ENCODE measurements at places on chromosomes 16 and 17. TPM values are rescaled to one million over a fixed set of nuclear protein-coding genes. Genes with fewer than 3 reads are reported as not detected.
A peak's percentile ranks its signal among the peaks of the same experiment; 100 is the strongest.

Gene CDRT4
- total RNA-seq, result 2.9 TPM

DNA sequence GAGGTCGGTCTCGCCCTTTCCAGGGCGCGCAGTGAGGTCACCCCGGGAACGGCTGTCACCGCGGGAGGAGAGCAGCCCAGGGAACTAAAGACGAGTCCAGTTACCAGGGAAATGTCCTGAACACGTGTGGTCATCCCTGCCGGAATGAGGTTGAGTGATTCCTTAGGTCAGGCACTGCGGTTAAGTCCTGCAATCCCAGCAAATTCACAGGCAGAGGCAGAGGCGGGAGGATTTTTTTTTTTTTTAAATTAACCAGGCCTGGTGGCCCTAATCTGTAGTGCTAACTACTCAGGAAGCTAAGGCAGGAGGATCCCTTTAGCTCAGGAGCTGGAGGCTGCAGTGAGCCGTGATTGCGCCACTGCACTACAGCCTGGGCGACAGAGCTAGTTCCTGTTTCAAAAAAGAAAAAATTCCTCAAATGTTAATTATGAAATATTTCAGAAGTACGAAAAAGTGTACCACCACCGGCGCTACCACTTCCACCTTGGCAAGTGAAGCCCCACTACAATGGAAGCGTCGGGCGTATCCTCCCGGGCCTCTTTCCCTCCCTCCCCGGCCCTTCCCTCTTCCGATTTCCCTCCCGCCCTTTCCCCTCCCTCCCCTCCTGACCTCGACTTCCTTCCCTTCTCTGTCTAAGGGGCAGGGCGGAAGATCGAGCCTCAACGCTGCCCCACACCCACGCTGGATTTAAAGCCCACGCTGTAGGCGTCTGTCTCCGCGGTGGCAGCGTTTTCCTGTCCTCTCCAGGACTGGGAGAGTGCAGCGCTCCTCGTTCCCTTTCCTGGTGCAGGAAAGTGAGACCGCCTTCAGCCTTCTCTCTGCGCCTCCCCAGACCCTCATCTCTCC lies 27.3 kb downstream of the SLFN11 start:
- DNase-seq, result peak; percentile 60

Gene ABCC1
- 34.6 TPM for total RNA-seq

Gene KREMEN2
- total RNA-seq, result not detected

- DNase-seq, result no peak
Observed at GRCh38 chr17:60163108-60163784, 13.5 kb downstream of the CA4 start.

Gene PLEKHG4
- 13.3 TPM for total RNA-seq

Gene DPEP2
- not detected for total RNA-seq

- DNase-seq, result peak; percentile 21
Observed at GRCh38 chr16:56608876-56609462, 585 bp downstream of the MT2A start.

GRCh38 chr16:1363501-1364041 lies 11.8 kb downstream of the GNPTG start:
- DNase-seq, result peak; percentile 18

- peak; percentile 55 for DNase-seq
Observed at GRCh38 chr17:46764709-46765401, 53.6 kb downstream of the WNT3 start.

DNA sequence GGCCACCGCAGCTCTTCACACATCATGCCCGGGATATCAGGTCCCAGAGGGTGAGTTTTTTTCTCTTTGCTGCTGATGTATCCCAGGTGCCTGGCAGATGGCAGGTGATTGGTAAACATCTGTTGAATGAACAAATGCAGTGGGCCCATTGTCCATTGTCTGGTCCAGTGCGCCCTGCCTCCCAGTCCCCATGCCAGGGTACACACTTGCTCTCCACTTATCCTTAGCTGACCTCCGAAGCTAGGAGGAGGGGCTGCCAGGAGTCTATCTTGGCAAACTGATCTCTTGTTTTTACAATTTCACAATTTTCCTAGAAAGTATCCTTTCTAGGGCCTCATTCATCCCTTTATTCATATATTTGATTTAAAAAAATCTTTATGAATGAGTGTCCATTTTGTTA lies 196.0 kb downstream of the RAB11FIP4 start:
- no peak for DNase-seq

DNA sequence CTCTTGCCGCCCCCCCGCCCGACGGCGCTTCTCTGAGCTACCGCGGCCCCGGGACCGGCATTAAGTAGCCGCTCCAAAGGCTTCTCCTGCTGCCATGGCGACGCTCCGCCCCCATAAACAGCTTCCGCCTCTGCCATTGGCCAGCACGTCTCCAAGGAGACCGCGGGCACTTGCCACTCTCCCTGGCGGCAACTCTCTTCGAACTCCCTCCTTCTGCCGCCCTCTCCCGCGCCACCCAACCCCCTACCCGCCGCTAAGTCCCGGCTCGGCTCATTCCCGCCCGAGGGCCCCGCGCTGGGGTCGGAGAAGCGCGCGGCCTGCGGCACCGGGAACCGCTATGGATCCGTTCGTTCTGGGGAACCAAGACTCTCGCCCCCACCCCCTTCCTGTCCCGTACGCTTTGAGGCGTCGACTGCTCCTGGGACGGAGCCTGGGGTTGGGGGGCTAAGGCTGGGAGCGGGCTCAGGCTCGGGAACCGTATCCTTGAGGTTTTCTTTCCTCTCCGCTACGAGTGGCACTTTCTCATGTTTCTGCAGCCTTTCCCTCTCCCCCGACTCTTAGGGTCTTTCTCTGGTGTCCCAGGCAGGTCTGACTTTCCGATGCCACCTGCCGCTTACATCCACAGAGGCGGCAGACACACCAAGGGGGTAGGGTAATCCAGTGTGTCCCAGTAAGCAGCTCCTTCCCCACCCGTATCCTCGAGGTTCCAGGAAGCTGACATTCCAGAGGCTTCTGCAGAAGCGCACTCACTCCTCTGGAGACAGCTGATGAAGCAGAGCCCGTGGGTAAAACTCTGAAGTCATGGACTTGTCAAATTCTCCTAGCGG lies at the start of gene FOXJ1:
Gene FOXJ1 (minus strand): TSS at position 34 of the 827 bp plus-strand sequence. CDS start 850 bp downstream, outside the sequence.
- DNase-seq, result peak; percentile 64

DNA sequence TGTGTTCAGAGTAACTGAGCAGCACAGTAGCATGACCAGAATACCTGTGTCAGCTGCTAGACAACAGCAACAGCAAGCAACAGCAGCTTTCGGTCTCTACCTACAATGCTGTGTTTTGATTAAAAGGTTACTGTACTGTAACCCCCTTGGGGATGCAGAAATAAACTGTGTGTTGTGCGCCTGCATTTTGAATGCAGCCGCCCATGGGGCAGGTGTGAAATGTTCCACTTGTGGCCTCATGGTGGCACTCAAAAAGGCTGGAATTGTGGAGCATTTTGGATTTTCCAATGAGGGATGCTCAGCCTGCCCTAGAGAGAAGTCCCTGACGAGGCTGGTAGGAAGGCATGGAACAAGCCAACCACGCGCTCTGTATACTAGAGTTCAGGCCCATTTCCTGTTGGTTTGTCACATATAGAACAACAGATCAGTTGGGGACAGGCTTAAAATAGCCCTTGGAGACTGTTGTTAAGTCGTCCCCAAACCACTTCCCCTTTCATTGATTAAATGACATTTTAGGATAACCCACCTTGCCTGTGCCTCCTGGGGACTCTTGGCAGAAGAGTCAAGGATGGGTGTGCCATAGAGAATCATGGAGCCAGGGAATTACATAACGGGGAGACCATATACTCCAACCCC lies 27.1 kb downstream of the SCPEP1 start:
- DNase-seq, result no peak

Gene CNGB1
- not detected for total RNA-seq

Gene GDPD3
- total RNA-seq, result 1.5 TPM

DNA sequence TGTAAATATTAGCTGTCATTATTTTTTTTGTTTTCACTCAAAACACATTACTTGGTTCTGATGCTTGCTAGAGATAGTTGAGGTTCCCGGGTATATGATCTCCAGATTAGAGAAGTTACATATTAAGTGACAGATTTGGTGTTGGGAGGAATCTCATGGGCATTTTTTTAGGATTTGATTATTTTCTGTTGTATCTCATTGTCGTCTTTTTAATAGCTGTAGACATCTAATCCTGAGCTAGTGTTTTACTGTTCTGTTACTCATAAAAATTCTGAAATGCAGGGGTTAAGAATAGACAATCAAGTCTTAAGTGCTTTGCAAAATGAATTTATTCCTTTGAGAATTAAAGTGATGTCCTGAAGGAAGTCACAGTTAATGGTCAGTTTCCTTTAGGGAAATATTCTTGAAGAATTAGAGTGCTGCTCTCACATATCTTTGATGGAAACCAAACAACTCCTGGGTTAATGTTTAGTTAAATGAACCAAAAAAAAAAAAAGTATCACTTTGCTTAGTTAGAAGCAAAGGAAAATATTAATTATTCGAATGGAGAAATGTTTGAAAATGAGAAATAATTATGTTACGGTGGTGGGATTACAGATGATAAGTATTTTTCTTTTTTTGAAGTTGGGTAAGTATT lies 251.7 kb upstream of the CACNG5 start:
- no peak for DNase-seq

Gene SLC12A3
- not detected for total RNA-seq

DNA sequence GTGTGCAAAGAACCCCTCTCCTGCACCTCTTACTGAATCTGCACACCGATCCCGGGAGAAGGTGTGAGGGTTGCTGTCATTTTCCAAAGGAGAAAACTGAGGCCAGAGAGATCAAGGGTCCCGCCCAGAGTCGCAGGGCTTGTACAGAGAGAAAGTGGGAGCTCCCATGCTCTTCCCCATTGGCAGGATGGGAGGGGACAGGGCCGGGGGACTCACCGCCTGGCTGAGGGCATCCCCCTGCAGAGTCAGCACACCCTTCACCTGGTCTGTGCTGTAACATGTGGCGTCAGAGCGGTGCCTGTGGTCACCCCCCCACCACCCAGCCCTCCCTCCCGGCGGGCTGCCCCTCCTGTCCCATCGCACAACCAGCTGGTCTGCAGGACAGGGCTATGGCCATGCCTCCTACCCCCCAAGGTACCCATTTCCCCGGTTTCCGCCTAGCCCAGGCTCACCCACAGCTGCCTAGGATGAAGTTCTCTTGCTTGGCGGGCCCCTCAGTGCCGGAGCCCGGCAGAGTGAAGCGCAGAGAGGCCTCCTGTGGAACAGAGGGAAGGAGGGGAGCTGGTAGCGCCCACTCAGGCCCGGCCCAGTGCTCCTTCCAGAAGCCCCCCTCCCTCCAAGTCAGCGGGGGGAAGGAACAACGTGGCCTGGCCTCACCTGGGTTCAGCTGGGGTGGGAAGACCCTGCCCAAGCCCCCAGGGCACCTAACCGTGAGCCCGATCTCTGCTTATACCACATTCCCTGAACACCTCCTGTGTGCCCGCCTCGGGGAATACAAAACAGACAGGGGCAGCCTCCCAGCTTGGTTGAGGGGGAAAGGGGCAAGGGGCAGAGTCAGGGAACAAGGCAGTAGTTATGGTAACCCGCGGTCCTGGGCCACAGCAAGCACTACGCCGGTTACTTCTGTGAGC lies 1.1 kb downstream of the ROGDI start:
- no peak for DNase-seq

Gene EFCAB13
- total RNA-seq, result 4.9 TPM

Gene INCA1
- total RNA-seq, result not detected

DNA sequence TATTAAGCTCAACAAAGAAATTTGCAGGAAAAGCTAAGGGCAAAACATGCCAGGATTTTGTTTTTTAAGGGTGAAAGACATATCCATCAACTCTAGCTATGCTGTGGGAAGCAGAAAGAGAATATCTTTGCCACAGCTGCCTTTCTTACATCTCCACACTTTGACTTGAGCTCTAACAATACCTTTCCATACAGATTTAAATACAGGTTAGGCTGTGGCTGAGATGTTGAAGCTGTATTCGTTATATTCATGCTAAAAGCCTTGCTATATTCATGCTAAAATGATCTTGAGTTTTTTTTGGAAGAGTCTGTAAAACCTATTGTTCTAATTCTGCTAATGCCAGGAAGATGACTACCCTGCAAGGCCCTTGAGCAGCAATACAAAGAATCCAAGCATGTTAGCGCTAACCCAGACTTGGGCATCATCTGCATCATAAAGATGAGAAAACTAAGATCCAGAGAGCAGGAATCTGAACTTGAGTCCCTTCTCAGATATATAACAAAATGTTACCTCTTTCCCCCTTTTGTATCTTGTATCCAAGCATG lies 204.8 kb upstream of the C17orf78 start:
- DNase-seq, result peak; percentile 31

DNA sequence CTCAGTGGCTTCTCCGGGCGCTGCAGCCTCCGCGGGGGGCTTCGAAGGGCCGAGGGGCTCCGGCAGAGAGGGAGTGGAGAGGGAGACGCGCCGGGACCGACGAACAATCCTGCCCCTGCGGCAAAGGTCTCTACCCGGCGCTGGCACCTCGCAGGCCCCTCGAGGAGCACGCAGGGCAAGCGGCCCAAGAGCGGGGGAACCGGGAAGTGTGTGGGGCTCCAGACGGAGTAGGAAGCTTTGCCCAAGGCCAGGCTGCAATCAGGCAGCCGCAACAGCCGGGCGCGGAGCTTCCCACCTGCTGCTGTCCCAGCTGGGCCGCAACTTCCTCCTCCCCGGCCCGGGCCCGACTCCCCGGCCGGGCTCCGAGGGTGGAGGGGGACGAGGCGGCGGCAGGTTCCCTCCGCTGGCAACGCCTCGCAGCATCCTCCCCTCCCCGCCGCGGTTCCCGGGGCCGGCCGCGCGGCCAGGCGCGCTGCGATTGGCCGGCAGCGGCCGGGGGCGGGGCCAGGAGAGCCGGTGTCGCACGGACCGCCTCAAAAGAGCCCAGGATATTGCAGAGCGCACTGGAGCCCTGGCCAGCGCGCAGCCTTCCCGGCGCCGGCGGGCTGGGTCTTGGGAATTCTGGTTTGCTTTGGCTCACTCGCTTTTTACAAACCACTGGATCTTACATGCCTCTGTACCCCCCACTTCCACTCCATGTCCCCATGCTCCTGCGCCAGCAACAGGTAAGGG lies at the start of gene KCNJ2:
Gene KCNJ2 (plus strand): TSS at position 556 of the 732 bp plus-strand sequence. CDS start 5,508 bp downstream, outside the sequence.
- DNase-seq, result peak; percentile 63

Gene TMC7
- total RNA-seq, result 1.5 TPM

DNA sequence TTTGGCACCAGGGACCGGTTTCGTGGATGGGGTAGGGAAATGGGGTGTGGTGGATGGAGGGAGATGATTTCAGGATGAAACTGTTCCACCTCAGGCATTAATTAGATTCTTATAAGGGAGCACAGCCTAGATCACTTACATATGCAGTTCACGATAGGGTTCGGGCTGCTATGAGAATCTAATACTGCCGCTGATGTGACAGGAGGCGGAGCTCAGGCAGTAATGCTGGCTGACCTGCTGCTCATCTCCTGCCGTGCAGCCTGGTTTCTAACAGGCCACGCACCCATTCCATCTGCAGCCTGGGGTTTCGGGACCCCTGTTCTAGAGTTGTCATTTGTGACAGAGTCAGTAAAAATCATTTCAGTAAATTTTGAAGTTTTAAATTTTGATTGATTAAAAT lies 99.7 kb downstream of the CHD9 start:
- DNase-seq, result no peak

- peak; percentile 35 for DNase-seq
Observed at GRCh38 chr17:19383681-19384470, 3.1 kb downstream of the MFAP4 start.

- DNase-seq, result peak; percentile 68
Observed at GRCh38 chr17:20121359-20122253, 112.4 kb downstream of the SPECC1 start.

Gene SOST
- total RNA-seq, result 0.09 TPM

- no peak for DNase-seq
Observed at GRCh38 chr16:85557971-85558657, 55.0 kb upstream of the GSE1 start.

Gene HYDIN
- total RNA-seq, result 1.5 TPM

All from fibroblast of the aortic adventitia (primary cell).